HFFc6 (cell line): ENCODE measurements at places on chromosomes 7 and 10. TPM values are rescaled to one million over a fixed set of nuclear protein-coding genes. Genes with fewer than 3 reads are reported as not detected.

PRR15 gene
- 0.35 to 0.39 TPM in 2 of 3 replicates, not detected in the other for total RNA-seq

SLC18A3 gene
- total RNA-seq: not detected in 3 replicates

AMPH gene
- 4.4 to 6.0 TPM (median 4.8 TPM) in 3 replicates for total RNA-seq

NODAL gene
- total RNA-seq: not detected in 3 replicates

COL13A1 gene
- 35.1 to 42.0 TPM (median 36.9 TPM) in 3 replicates for total RNA-seq

CPA2 gene
- not detected in 3 replicates for total RNA-seq

OR2A1 gene
- total RNA-seq: not detected in 2 replicates

SEMA4G gene
- total RNA-seq: 1.4 to 2.2 TPM (median 1.8 TPM) in 3 replicates

ADAM22 gene
- 0.63 TPM in 1 of 2 replicates, not detected in the other for total RNA-seq

IDE gene
- total RNA-seq: 31.3 to 43.8 TPM (median 34.3 TPM) in 3 replicates

GPR85 gene
- 2.4 to 3.8 TPM (median 2.7 TPM) in 3 replicates for total RNA-seq

DNA sequence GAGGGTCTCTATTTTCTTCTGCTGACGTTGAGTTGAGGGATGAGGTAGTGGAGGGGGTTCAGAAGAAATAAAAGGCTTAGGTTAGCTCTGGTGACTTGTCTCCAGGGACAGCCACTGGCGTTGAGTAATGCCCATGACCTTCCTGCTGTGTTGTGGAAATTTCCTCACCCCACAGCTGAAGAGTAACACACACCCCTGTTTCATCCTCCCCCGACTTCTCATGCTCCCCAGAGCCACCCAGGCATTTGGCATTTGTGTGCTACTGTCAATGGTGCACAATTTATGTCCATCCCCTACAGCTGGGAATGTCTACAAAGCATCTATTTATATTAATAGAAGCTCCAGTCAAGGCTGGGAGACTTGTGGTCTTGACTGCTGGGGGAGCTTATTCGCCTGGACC lies 4.7 kb upstream of the TMEM72 start:
- no peaks in the 10 kb centered on the region for H3K36me3 ChIP-seq
- H3K27me3 ChIP-seq: peaks cover 15% of the 10 kb centered on the region
- H3K27ac ChIP-seq: no peak overlapping the region
- peaks cover 8% of the 10 kb centered on the region for H3K4me1 ChIP-seq

GRCh38 chr10:112374724-112375541 lies 1.0 kb downstream of the ACSL5 start:
- peak overlapping the region; percentile 80; the same call in 1 of the 2 replicates for H3K4me3 ChIP-seq
- peak; percentile 4 for DNase-seq
- H3K4me1 ChIP-seq: peaks cover 53% of the 10 kb centered on the region
- H3K27me3 ChIP-seq: no peaks in the 10 kb centered on the region; the same call in 1 of the 2 replicates

DNA sequence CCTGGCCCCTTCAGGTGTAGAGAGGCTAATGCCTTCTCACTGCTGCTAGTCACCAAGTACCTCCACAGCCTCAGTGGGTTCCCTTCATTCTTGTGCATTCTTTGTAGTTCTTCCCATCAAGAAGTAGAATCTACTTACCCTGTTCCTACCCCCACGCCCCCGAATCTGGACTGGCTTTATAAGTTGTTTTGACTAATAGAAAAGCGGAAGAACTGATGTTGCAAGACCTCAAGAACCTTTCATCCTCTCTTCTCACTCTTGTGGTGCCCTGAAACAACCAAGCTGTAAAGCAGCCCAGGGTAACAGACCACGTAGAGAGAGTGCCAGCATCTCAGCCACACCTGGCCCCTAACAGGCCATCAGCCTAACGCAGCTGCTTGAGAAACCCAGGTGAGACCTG lies 23.2 kb upstream of the LAMB1 start:
- peaks cover 47% of the 10 kb centered on the region for H3K4me1 ChIP-seq
- no peaks in the 10 kb centered on the region for H3K36me3 ChIP-seq
- H3K4me3 ChIP-seq: no peak overlapping the region
- DNase-seq: no peak
- H3K27ac ChIP-seq: no peak overlapping the region
- H3K27me3 ChIP-seq: no peaks in the 10 kb centered on the region

GRCh38 chr7:157519798-157520244 lies 183.0 kb downstream of the DNAJB6 start:
- no peak for DNase-seq
- H3K27ac ChIP-seq: no peak overlapping the region
- H3K4me1 ChIP-seq: no peaks in the 10 kb centered on the region

DNA sequence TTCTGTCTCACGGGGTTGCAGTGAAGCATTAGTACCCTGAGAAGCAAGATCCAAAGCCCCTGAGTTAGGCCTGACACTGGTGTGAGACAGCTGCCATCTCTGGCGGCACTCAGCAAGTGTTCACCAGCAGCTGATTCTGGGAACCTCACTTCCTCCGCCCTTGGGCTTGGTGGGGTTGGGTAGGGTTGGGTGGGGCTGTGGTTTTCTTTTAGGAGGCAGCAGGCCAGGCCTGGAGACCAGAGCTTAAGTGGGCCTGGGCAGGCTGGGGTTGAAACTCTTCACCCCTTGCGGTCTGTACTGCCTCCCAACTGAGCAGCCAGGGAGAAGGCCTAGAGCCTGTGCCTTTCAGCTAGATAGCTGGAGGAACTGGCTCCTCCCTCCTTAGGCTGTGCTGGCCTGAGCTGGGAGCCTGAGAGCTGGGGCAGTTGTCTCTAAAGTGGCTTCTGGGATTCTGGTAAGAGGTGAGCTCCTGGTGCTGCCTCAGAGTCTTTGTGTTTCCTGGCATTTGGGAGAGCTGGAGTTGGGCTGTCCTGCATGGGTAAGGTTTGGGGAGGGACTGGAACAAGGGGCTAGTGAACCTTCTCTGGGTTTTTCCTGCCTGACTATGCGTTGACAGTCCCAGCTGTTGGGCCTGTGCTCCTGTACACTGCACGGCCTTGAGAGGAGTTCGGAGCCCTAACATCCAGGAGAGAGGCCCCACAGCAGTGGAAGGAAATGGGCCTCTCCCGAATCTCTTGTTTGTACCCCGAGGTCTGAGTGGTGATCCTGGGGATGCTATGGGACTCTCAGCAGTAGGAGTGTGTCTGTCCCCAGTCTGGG lies 5.1 kb downstream of the TSPAN14 start:
- H3K4me1 ChIP-seq: peaks cover 82% of the 10 kb centered on the region
- peak overlapping the region; percentile 82 for H3K4me3 ChIP-seq
- peak overlapping the region; percentile 90 for H3K27ac ChIP-seq
- peaks cover 2% of the 10 kb centered on the region; the same call in 1 of the 2 replicates for H3K27me3 ChIP-seq
- peak; percentile 90 for DNase-seq

- H3K27ac ChIP-seq: no peak overlapping the region; the same call in 1 of the 2 replicates
- H3K27me3 ChIP-seq: peaks cover 1% of the 10 kb centered on the region; the same call in 1 of the 2 replicates
- H3K36me3 ChIP-seq: peaks cover 9% of the 10 kb centered on the region; the same call in 1 of the 2 replicates
Observed at GRCh38 chr7:90613088-90613498, 17.0 kb downstream of the CDK14 start.

- peaks cover 31% of the 10 kb centered on the region for H3K27me3 ChIP-seq
- peak overlapping the region; percentile 93 for H3K4me3 ChIP-seq
- no peak for DNase-seq
- peaks cover 50% of the 10 kb centered on the region for H3K4me1 ChIP-seq
- peak overlapping the region; percentile 97 for H3K27ac ChIP-seq
Observed at GRCh38 chr7:27180431-27181420, 4.3 kb downstream of the HOXA11 start.

GRCh38 chr10:22315455-22316285 lies 518 bp upstream of the COMMD3 start:
- DNase-seq: no peak
- no peaks in the 10 kb centered on the region for H3K36me3 ChIP-seq
- H3K4me1 ChIP-seq: peaks cover 33% of the 10 kb centered on the region
- H3K4me3 ChIP-seq: peak overlapping the region; percentile 97
- H3K27ac ChIP-seq: peak overlapping the region; percentile 58

DNA sequence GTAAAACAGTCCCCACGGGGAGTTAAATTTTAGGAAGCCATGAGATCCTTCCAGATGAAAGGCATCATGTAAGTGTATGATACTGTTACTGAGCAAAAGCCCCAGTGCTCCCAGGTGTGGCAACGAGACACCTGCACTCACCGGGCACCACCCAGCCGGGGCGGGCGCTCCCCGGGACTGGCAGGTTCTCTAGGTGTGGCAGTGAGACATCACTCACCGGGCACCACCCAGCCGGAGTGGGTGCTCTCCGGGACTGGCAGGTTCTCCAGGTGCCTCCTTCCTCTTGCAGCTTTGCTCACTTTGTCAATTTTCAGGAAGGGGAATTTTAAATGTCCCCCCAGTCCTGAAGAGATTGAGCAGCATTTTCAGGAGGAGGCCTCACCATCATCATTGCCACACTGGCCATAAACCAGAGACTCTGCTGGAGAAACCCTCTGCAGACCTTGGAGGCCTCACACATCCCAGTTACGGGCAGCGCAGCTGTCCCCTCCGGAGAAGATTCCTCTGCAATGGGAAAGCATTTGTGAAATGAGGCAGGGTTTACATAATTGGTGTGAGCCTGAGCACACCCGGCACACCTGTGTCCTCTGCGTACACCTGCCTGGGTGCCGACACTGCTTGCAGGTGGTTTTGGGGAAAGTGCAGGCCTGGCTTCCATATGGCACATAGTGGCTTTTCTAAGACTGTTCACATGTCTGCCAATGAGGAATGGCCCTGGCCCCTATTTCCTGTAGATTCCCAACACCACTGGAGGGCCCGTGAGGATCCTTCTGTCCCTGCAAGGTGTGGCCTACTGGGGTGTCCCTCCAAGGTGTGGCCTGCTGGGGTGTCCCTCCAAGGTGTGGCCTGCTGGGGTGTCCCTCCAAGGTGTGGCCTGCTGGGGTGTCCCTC lies 191.4 kb downstream of the EBF3 start:
- peaks cover 1% of the 10 kb centered on the region for H3K27me3 ChIP-seq
- H3K27ac ChIP-seq: no peak overlapping the region
- peaks cover 26% of the 10 kb centered on the region for H3K36me3 ChIP-seq
- no peaks in the 10 kb centered on the region for H3K4me1 ChIP-seq
- no peak for DNase-seq

- peaks cover 14% of the 10 kb centered on the region for H3K4me1 ChIP-seq
- H3K36me3 ChIP-seq: no peaks in the 10 kb centered on the region
- no peak overlapping the region for H3K4me3 ChIP-seq
- no peak for DNase-seq
- H3K27me3 ChIP-seq: peaks cover 2% of the 10 kb centered on the region; the same call in 1 of the 2 replicates
- H3K27ac ChIP-seq: no peak overlapping the region
Observed at GRCh38 chr7:47811632-47812380, 136.5 kb downstream of the PKD1L1 start.

DNA sequence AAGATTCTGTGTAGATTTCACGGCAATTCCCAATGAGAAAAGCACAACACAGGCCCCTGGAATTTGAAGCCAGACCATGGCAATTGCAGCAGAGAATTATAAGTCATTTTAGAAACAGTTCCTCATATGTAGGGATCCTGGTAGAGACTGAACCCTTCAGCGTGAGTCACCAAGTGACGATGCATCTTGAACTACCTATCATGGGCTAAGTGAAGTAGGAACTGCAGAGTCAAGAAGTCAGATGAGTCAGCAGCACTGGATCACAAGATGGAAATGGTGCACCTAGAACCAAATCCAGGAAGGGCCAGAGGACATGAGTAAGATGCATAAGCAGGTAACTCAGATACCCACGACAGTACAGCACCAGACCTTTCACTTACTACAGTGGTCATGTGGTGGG lies 140.0 kb upstream of the TPK1 start:
- no peaks in the 10 kb centered on the region; the same call in 1 of the 2 replicates for H3K36me3 ChIP-seq
- no peak overlapping the region for H3K27ac ChIP-seq
- DNase-seq: no peak
- H3K4me3 ChIP-seq: no peak overlapping the region

GRCh38 chr7:1033546-1034145 lies 10.7 kb upstream of the GPR146 start:
- H3K36me3 ChIP-seq: peaks cover 11% of the 10 kb centered on the region; the same call in 1 of the 2 replicates
- no peak overlapping the region for H3K27ac ChIP-seq
- H3K27me3 ChIP-seq: no peaks in the 10 kb centered on the region
- H3K4me1 ChIP-seq: peaks cover 7% of the 10 kb centered on the region

DNA sequence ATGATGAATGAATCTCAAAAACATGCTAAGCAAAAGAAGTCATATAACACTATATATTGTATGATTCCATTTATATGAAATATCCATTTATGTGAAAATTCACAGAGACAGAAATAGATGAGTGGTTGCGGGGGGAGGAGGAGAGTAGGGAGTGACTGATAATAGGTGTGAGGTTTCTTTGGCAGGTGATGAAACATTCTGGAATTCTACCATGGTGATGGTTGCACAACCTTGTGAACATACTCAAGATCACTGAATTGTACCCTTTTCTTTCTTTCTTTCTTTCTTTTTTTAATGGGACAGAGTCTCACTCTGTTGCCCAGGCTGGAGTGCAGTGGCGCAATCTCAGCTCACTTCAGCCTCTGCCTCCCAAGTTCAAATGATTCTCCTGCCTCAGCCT lies 10.7 kb downstream of the SVOPL start:
- H3K4me3 ChIP-seq: no peak overlapping the region
- H3K27ac ChIP-seq: no peak overlapping the region
- no peaks in the 10 kb centered on the region; the same call in none of the 2 replicates for H3K27me3 ChIP-seq
- H3K4me1 ChIP-seq: no peaks in the 10 kb centered on the region
- no peaks in the 10 kb centered on the region for H3K36me3 ChIP-seq

DNA sequence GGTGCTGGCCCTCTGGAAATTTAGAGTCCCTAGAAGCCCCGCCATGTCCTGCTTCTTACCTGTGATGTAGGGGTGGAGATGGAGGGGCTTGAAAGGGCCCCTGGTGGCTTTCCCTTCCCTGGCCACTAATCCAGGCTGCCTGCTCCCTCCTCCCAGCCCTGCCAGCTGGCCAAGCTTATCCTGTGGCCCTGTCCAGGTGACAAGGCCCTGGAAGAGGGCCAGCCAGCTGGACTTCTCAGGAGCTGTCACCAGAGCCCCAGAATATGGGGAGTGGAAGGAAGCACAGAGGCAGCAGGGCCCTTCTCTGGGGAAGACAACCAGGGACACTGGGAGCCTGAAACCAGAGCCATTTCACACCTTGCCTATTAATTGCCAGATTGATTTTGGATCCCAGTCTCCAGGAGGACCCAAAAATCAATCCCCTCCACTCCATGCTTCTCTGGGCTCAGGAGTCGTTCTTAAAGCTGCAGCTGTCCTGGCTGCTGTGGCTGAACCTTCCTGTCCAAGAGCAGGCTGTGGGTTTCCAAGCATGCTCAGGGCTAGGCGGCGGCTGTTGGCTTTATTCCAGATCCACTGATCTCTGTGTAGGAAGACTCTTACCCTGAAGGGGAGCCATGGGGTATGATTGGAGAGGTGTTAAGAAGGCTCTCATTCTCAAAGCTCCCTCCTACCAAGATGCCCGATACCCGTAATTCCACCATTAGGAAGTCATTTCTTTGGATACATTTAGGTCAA lies 52.6 kb upstream of the PCBD1 start:
- peaks cover 48% of the 10 kb centered on the region for H3K27me3 ChIP-seq
- no peaks in the 10 kb centered on the region for H3K4me1 ChIP-seq
- no peak overlapping the region for H3K4me3 ChIP-seq
- H3K36me3 ChIP-seq: no peaks in the 10 kb centered on the region

DNA sequence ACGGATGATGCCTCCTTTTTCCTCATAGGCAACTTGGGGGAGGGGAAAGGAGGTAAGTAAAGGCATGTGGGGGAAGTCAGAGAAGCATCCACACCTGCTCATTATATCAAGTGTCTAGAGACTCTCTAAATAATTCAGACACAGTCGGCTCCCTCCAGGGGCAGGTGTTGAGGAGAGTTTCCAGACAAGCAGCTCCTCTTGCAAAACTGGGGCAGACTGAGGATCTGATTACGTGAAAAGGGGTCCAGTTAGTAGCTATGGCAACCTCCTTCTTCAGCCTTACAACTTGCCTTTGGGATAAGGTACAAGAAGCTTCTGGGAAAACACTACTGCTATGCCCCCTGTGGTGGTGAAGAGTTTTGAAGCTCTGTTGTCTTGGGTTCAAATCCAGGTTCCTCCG lies 39.0 kb upstream of the SORBS1 start:
- H3K27ac ChIP-seq: no peak overlapping the region
- peaks cover 3% of the 10 kb centered on the region; the same call in 1 of the 2 replicates for H3K36me3 ChIP-seq
- no peaks in the 10 kb centered on the region for H3K4me1 ChIP-seq
- no peak overlapping the region for H3K4me3 ChIP-seq

- no peak overlapping the region for H3K4me3 ChIP-seq
- no peak for DNase-seq
- no peaks in the 10 kb centered on the region for H3K36me3 ChIP-seq
- peaks cover 2% of the 10 kb centered on the region; the same call in 1 of the 2 replicates for H3K27me3 ChIP-seq
- no peaks in the 10 kb centered on the region for H3K4me1 ChIP-seq
Observed at GRCh38 chr10:117568334-117568733, 25.8 kb downstream of the EMX2 start.
